ENCODE measurements at places on chromosomes 3 and 15.

DNA sequence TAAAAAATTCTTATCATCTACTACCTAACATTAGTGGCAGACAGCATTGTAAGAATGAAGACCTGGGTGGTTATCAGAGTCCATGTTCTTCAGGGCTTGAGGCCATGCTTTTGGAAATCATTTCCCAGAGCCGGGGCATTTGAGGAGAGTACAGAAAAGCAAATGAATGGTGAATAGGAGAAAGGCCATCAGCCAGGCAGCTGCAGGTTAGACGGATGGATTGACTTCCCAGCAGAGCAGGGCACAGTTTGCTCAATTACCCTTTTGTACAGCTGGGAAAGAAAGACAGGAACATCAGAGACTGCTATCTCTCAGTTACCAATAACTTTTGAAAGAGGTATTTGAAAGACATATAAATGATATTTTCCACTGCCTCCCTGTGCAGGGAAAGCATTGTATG is 135.6 kb downstream of the ALCAM start:
- no peak for DNase-seq

DNA sequence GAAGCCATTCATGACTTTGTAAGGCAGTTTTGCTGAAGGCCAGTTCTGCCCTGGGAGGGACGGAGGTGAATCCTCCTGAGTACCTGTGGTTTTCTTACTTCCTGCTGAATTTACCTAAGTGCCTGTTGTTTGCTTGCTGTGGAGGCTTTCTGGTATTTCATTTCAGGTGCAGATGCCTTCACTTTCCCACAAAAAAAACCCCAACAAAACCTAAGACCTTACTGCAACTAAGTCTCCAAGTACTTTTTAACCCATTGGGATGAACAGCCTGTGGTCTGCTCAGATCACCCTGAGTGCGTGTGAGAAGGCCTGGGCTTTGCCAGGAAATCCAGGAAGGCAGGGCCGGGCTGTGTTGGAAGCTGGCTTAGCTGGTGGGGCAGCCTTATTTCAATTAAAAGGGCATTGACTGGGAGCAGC is 65.3 kb downstream of the IGF1R start:
- no peak for DNase-seq

DNA sequence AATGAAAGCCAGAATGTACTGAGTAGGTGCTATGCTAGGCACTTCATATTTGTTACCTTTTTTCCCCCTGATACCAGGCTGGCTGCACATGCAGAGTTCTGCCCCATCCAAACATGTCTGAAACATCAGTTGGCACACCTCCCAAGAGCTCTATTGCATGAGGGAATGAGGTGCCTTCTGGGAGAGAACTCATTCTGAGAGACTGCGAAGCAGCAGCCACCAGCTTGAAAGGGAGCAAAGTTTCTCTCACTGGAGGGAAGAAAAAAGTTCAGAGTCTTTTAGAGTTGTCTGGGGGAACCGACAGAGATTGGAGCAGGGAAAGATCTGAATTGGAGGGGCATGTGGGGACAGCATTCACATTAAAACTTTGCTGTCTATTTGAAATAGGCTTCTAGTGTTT is 84.1 kb downstream of the AGBL1 start:
- no peak for DNase-seq

- no peak for DNase-seq
These were observed 576 bp upstream of the MB21D2 start for GRCh38 chr3:192918275-192918588.

DNA sequence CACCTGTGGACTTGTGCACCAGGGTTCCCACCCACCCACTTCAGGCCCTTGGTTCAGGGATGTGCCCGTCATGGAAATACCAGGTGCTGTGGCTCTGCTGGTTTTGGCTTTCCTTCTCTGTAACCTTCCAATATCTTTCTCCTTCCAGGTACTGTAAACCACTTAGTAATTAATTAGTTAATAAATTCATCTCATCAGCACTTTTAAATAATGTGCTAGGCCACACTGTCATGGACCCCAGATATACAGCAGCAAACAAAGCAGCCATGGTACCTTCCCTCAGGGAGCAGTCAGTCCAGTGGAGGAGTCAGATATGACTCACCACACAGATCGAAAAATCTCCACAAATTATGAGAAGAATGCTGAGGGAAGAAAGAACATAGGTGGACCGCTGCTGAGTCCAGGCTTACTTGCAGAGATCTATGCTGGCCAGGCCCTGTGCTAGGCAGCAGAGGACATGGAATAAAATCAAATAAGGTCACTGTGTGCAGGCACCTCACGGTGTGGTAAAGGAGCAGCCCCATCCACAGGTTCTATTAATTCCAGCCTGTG is 6.8 kb upstream of the GATA2 start:
- peak; percentile 44 for DNase-seq

DNA sequence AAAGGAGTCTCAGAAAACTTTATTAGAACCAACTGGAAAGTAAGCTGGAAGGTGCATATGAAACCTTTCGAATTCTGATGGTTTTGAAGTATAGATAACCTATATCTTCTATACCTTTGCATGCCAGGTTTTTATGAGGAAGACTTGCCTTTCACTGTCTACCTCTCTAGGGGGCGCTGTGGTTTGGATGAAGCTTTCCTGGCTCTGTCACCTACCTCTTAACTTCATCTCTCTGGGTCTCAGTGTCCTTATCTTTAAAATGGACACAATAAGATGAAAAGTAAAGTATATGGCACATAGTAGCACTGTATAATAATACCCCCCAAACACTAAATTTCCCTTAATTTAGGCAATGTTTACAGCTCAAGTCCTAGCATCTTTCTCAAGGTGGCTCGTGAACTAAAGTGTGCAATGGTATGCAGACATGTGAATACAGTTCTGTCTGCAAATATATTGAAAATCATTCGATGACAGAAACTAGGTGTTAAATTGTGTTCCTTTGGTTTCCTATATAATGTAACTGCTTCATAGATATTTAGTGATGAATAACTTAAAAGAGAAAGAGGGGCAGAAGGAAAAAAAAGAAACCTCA is 314.3 kb downstream of the CHST2 start:
- no peak for DNase-seq

GRCh38 chr3:119723022-119723421 is 20.2 kb downstream of the CFAP91 start:
- DNase-seq, result no peak

- peak; percentile 42 for DNase-seq
These were observed 271.5 kb downstream of the SATB1 start for GRCh38 chr3:18153571-18154173.

DNA sequence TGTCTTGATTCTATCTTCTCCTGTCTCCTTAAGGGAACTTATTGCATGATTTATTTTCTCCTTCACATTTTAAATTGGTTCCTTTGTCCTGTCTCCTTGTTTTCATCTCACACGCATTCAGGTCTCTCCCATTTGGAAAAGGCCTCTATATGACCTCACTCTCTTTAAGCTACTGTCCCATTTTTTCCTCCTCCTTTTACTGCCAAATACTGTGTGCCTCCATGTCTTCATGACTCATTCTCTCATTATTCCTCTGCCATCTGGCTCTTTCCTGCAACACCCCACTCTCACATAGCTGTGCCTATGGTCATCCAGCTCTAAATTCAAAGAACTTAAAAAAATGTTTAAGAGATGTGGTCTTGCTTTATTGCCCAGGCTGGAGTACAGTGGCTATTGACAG is 48.0 kb downstream of the TYRO3 start:
- peak; percentile 80 for DNase-seq

- no peak for DNase-seq
These were observed 33.2 kb downstream of the ST3GAL6 start for GRCh38 chr3:98796334-98796733.

DNA sequence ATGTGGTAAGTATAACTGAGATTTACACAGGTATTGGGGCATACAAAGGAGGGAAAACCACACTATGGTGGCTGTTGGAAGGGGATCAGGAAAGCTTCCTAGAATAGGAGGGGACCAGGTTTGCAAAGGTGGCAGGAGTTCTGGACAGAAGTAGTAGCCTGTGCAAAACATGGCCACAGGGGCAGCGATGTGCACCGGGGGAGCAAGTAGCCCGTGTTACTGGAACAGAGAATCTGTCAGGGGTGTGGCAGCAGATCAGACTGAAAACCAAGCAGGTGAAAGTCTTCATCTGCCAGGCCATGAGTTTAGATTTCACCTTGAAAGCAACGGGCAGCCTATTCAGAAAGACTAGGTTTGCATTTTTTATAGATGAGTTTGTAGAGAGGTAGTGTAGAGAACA is 182.3 kb upstream of the LPP start:
- DNase-seq, result no peak

- peak; percentile 92 for DNase-seq
These were observed 125.1 kb downstream of the TIGIT start for GRCh38 chr3:114418724-114419543.

DNA sequence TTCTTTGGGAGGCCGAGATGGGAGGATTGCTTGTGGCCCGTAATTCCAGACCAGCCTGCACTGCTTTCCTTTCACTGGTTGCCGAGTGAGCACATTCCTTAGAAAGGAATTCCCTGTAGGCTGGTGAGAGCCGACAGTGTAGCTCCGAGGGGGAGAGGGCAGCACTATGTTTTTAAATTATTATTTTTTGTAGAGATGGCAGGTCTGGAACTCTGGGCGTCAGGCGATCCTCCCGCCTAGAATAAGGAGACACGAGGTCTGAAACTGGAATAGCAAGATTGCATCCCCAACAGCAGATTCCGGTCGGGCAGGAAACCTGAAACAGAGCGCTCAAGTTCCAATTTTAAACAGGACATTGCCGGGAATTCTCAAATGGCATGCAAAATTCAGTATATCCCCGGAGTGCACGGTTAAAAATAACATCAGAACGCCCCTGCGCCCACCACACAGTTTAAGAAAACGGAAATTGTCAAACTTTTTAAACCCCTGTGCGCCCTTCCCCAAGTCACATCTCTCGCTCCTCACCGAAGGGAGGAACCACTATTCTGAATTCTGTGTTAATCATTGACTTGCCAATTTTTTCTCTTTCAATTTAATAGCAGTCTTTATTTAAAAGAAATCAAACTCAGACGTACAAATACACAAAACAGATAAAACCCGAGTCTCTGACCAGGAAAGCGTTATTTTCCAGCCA is 643 bp upstream of the RNU5B-1 start:
- DNase-seq, result peak; percentile 52

- DNase-seq, result peak; percentile 59
These were observed 380.7 kb downstream of the PLOD2 start for GRCh38 chr3:145780301-145780700.

DNA sequence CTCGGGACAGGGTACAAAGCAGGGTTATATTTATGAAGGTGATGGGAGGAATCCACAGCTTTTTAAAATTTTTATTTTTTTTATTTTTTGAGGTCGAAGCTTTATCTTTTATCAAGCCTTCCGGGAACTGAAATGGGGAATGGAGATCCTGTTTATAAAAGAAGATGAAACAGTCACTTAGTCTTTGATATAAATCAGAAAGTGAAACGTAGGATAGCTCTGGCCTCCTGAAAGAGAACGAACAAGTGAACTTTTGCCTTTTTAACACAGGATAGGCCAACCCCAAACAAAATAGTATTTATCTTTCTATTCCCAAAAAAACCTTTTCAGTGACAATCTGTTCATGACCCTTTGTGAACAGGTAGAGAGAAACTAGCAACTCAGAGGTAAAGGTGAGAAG is 634.0 kb upstream of the LMCD1 start:
- DNase-seq, result no peak

DNA sequence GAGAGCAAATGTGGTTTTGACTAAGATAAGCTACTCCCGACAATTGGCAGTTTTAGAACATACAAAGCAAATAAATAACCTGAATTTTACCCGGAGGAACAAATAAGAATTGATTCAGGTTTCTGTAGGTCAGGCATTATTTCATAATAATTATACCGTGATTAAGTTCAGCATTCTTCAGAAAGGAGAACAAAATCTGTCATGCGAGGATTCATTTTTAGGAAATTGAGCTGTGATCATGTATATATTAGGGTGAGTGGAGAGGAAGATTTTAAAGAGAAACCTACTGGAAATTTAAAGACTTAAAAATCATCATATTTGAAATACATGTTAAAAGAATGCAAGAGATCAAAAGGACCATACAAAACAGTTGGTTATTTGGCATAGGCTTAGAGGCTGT is 20.5 kb downstream of the ZNF609 start:
- no peak for DNase-seq

DNA sequence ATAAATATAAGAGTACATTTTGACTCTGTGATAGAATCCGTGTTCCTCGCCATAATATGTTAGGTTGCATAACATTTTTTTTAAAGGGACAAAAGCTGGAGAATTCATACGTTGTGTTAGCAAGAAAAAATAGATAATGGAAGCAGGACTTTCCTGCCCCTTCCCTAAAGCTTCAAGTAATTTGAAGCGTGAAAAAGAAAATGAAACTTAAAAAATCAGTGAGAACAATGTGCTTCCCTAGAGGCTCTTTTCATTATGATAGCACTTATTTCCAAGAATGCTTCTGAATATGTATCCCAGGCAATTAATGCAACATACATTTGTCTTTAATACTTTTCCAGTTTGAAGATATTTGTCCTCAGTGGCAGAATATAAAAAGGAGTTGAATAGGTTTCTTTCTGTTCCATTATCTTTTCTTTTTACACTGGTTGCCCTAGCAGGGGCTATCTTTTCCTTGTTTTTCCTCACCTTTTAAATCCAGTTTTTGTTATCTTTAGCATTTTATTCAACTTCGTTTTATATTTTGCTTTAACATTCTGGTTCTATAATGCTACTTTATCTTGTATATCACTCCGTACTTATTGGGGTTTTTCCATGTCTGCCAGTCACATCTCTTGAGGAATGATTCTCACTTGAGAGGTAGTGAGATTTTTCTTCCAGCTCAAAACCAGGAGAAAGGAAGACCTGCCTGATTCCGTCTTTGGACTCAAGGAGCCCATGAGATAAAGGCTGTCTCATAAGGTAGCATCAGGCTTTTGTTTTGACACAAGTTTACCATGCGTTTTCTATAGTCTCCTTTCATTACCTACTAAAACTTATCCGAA is 113.8 kb downstream of the MBNL1 start:
- DNase-seq, result no peak

- DNase-seq, result peak; percentile 67
These were observed 10.2 kb downstream of the PPARG start for GRCh38 chr3:12299026-12299425.

GRCh38 chr3:161284989-161285388 is 63.9 kb downstream of the NMD3 start:
- DNase-seq, result no peak

DNA sequence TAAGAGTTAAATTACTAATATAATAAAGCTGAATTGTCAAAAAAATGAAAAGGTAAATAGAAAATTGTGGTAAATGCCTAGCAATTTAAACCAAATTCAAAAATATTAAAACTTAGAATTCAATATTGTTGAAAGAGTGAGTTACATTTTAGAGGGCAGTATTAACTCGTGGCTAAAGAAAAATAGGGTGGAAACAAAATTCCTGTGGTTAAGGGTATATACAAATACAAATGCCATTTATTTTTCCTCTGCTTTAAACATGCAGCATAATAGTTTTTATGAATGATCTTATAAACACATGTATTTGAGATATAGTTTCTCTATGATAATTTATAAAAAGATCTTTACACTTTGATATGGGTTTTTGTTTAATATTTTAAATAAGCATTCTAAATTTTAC is 79.0 kb downstream of the NEDD4 start:
- DNase-seq, result peak; percentile 44

GRCh38 chr3:143847787-143848631 is at the start of gene SLC9A9:
Gene SLC9A9, minus strand, starts transcription at chr3:143848468. Its CDS starts 146 bp downstream, at chr3:143848322.
- DNase-seq, result peak; percentile 86

- DNase-seq, result no peak
These were observed 635.3 kb downstream of the EDEM1 start for GRCh38 chr3:5822843-5823242.

GRCh38 chr3:128794067-128794768 is 68.2 kb downstream of the RAB7A start:
- DNase-seq, result peak; percentile 88
